NCI-H82 (cell line): ENCODE measurements at places on chromosomes 16 and 17.
A peak's percentile ranks its signal among the peaks of the same experiment; 100 is the strongest.

DNA sequence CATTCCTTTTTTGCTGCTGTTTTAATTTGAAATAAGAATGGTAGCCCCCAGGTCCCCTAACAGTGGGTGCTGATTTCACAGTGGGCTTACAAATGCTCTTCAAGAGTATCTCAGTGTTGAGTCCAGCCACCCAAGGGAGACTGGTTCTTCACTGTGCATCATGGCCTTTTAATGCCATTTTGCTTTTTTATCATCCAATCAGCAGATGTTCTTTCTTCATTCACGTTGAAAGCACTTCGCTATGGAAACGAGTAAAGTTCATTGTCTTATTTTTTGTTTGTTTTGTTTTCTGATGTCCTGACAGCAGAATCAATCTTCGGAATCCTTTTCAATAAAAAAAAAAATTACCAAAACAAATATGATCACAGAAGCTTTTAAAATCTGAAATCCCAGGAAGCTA lies 429.0 kb downstream of the MAF start:
- no peak for DNase-seq

GRCh38 chr17:13583996-13584700 lies 17.6 kb downstream of the HS3ST3A1 start:
- no peak for DNase-seq

DNA sequence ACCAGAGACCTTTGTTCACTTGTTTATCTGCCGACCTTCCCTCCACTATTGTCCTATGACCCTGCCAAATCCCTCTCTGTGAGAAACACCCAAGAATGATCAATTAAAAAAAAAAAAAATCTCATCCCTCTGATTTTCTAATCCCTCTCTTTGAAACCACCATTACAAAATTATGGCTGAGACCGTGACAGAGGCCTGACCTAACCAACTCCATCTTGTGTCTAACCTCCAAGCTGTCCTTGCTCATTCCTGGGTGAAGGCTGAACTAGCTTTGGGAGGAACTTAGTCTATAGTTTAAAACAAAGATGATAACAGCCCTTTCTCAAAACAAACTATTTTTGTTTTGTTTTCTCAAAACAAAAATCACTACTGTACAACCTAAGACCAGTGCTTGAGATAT lies 474.5 kb downstream of the TMEM114 start:
- no peak for DNase-seq

GRCh38 chr17:60468371-60468770 lies 46.1 kb downstream of the CHCT1 start:
- peak; percentile 10 for DNase-seq

DNA sequence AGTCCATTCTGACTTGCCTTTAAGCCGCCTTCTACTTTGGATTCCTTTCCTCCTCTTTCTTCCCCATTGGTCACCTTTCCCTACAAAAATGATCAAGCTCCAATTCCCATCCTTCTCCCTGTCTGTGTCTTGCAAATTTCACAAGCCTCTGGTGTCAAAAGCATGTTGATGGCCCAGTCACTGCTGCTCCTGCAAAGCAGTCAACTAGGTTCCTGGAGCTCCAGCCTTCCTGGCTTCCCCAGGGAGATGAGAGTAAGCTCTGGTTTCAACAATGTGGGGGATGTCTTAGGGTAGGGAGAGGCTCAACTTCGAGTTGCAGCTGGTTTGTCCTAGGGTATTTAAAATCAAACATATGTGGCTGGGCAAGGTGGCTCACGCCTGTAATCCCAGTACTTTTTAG lies 36.1 kb upstream of the HELZ start:
- DNase-seq: peak; percentile 47

GRCh38 chr17:9729735-9730420 lies 61.5 kb downstream of the DHRS7C start:
- DNase-seq: no peak

DNA sequence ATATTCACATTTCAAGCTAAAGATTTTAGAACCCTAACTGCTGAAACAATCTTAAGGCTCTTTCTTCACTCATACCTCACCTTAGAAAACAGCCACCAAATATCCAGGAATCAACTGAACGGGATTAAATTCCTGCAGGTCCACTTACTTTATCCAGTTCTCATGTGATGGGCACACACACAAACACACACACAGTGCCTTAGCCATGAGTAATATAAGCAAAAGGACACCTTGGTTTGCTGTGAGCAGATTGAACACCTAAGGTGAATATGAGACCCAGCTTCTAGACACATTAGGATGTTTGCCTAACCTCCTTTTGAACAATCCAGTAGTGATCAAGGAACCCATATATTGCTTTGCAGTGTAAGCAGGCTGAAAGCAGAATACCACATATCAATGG lies 81.5 kb downstream of the TUBD1 start:
- no peak for DNase-seq

DNA sequence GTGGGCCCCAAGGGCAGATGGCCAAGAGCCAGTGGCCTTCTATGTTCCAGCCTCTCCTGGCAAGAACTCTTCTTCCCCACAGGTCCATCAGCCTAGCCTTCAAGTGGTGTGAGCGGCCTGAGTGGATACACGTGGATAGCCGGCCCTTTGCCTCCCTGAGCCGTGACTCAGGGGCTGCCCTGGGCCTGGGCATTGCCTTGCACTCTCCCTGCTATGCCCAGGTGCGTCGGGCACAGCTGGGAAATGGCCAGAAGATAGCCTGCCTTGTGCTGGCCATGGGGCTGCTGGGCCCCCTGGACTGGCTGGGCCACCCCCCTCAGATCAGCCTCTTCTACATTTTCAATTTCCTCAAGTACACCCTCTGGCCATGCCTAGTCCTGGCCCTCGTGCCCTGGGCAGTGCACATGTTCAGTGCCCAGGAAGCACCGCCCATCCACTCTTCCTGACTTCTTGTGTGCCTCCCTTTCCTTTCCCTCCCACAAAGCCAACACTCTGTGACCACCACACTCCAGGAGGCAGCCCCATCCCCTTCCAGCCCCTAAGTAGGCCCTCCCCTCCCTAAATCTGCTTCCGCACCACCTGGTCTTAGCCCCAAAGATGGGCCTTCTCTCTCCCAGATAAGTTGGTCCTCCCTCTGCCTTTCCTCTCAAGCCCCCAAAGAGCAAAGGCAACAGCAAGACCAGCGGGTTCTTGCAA lies 5.2 kb downstream of the G6PC3 start:
- DNase-seq: no peak

DNA sequence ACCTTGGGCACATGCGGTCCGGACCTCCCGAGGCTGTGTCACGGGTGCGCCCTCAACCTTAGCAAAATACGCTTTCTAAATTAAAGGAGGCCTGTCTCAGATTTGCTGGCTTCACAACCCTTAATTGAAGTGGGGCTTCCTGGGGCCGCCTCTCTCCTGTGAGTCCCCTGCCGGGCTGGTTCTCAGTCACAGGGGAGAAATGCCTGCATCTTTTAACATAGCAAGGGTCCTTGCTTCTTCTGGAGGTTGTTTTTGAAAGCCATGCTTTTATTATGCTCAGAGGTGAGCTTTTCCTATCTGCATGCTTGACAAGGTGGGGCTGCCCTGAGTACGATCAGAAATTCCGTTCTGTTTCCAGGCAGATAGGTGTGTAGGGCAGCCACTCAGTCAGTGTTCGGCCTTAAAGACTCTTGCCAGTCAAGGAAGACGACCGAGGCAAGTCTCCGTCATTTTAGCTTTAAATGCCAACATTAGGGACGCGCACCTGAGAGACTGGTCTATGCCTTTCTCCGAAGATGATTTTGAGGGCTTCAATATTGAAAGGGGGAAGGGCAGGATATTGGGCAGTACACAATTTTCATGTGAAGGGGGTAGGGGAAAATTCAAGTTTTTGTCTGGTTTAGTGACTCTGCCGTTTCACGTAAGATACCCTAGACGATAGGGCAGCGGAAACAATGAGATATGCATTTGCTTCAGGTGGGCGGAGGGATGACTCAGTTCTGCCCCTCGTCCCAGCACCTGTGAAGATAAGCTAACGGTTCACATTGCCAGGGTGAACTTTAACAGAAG lies 5.5 kb upstream of the SLC7A5 start:
- no peak for DNase-seq

GRCh38 chr16:57623251-57624043 lies 5.0 kb upstream of the ADGRG1 start:
- DNase-seq: no peak

DNA sequence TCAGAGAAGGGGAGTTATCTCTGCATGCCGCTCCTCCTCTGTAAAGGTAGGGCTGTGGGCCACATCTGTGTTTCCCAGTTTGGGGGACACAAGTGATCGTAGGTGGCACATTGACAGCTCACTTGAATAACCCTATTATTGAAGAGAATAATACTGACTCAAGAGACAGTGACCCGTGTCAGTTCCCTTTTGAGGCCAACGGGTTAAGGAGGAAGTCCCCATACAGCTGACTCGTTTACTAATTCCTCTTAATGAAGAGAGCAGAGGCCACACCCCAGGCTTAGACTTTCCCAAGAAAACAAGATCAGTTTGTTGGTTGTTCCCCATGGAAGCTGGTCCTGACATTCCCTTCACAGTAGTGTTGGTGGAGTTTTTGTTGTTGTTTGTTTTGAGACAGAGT lies 33.0 kb downstream of the IL4R start:
- peak; percentile 13 for DNase-seq

- no peak for DNase-seq
Measured at GRCh38 chr17:63948521-63948920, 16.4 kb upstream of the CD79B start.

DNA sequence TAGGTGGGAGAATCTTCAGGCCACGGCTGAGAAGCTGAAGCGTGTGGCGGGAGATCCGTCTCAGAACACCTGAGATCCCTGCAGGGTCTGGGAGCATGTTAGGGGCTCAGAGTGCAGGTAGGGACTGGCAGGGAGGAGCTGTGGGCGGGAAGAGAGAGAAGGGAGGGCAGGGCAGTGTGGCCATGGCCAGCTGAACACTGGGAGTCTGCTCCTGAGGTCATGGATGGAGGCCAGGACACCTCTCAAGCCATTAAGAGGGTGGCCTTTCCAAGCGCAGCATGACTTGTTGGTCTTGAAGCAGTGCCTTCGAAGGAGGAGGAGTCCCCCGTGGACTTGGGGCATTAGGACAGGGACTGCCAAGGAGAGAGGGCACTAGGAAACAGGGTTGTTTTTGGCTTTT lies 23.7 kb downstream of the NAA60 start:
- no peak for DNase-seq

GRCh38 chr17:46821482-46822387 lies 3.2 kb upstream of the WNT3 start:
- no peak for DNase-seq

- DNase-seq: peak; percentile 58
Measured at GRCh38 chr16:81873843-81874752, 95.0 kb downstream of the PLCG2 start.

GRCh38 chr16:49930841-49931240 lies 74.9 kb upstream of the ZNF423 start:
- no peak for DNase-seq

DNA sequence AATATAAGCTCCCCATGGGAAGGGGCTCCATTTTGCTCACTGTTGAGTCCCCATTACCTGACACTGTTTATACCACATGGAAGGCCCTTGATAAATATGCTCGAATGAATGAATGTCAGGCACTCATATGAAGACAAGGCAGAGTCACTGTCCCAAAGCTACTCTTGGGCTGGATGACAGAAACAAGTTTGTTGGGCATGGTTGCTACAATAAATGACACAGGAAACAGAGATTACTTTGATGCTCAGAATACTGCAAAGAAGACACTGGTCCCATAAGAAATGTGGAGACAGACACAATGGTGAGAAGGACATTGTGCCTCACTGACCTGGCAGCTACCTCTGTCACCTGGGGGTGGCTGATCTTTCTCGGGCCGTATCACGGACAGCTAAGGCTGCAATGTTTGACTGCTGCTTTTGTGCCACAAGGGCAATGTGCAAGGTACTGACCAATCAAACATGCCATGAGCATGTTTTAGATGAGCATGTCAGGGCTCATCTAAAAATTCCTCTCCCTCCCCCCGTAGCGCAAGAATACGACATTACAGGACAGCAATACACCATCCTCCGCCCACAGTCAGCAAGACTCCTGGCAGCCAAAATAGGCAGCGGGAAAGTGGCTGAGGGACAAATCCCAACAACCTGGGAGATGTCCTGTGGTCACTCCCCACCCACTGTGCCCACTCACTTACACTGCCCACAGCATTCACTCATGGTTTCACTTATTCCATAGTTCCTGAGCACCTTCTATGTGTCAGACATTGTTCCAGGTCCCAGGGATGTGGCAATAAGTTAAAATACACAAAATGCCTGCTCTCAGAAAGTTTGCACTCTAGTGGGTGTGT lies 5.0 kb downstream of the PIK3R6 start:
- DNase-seq: no peak

DNA sequence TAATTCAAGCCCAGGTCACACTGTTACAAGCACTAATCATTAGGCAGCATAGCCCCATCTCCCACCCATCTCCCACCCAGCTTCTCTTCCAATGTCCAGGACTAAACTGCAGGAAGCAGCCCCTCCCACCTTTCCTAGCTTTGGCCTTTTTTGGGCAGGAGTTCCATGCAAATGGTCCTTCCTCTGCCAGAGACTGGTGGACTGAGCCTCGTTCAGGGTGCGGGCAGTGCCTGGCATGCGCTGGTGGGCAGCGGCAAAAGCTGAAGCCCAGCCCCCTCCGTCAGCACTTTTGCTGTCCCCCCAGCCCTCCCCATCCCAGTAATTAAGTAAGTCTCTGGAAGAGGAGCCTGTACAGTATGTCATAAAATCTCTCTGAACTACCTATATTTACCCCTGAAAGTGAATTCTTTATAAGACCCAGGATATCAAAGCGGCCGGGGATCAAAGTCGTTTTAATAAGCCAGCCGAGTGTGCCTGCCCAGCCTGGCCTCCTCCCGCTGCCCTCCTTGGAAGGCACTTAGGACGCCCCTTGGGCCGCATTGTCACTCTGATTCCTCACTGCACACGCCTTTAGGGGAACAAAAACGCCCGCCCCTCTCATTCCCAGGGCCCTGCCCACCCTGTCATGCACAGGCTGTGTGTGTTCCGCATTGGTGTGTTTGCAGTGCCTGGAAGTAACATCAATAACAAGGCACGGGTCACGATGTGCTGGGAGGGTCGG lies 109.9 kb downstream of the IRX5 start:
- DNase-seq: no peak

DNA sequence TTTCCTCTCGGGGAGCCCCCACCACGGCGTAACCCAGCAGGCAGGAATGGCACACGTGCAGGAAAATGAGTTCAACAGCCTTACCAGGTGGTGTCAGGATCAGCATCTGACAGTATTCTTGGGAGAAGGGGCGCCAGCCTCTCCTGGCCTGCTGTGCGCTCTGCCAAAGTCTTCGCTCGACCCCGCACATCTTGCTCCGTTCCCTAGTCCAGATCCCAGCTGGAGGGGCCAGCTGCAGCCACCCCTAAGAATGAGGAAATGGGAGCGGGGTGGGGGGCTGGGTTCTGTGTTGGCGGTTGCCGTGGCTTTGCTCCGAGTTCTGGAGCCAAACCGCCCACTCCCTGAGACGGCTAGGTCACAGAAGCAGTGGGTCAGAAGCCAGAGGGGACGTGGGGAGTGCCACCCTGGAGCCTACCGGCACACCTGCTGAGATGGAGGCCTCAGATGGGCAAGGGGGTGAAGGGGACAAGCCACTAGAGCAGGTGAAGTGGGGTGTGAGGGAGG lies at the start of gene CHCT1:
Gene CHCT1, plus strand, starts transcription at position 328 of the 504 bp plus-strand sequence. Its CDS starts 104 bp downstream, at position 432.
- DNase-seq: no peak
